RWPE2 (cell line): ENCODE measurements at places on chromosomes 12 and 14.

- no peaks in the 10 kb centered on the region for H3K36me3 ChIP-seq
- no peaks in the 10 kb centered on the region for H3K4me1 ChIP-seq
- H3K27ac ChIP-seq, result no peak overlapping the region
- no peak for DNase-seq
Observed at GRCh38 chr14:105943973-105944602, 417.7 kb downstream of the TMEM121 start.

DNA sequence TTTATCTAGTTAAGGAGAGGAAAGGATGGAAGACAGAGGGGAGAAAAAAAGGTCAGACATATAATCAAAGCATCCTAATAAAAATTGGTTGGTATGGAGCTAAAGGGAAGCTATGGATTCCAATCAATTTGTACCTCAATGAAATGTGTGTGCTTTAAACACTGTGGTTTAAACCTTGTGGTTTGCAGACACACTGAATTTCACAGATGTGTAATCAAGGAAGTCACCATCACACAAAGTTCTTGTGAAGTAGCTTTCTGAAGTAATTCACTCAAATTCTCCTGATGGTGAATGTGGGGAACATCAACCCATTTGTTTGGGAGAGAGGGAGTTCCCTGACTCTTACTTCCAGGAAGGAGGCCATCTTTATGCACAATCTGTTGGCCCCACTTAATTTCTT is 243.3 kb upstream of the KRR1 start:
- peaks cover 9% of the 10 kb centered on the region for H3K4me1 ChIP-seq
- H3K4me3 ChIP-seq, result no peak overlapping the region
- no peak overlapping the region for H3K27ac ChIP-seq
- H3K27me3 ChIP-seq, result no peaks in the 10 kb centered on the region

GRCh38 chr12:66679461-66680084 is 697 bp upstream of the GRIP1 start:
- no peak overlapping the region for H3K27ac ChIP-seq
- H3K4me3 ChIP-seq, result no peak overlapping the region
- DNase-seq, result no peak
- no peaks in the 10 kb centered on the region for H3K36me3 ChIP-seq
- H3K4me1 ChIP-seq, result no peaks in the 10 kb centered on the region
- peaks cover 13% of the 10 kb centered on the region for H3K27me3 ChIP-seq

DNA sequence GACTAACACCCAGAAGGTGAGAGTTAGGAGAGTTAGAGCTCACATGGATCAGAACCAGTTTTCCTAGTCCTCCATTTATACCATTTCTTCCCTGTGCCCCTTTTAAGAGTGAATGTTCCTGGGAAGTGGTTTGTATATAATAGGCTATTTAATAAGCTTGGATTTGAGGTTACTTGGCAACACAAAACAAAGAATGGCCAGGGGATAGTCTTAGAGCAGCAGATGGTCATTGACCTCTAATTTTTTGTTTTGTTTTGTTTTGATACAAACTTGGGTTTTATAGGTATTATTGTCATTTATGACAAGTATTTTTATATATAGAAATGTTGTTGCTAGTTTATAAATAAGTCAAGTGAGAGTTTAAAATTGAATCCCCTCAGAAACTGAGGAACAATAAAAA is 35.8 kb downstream of the VEZT start:
- peaks cover 2% of the 10 kb centered on the region for H3K4me1 ChIP-seq
- no peak overlapping the region for H3K27ac ChIP-seq
- no peaks in the 10 kb centered on the region for H3K27me3 ChIP-seq
- H3K36me3 ChIP-seq, result peaks cover 71% of the 10 kb centered on the region
- H3K4me3 ChIP-seq, result no peak overlapping the region

- no peak for DNase-seq
- H3K27ac ChIP-seq, result no peak overlapping the region
- H3K4me3 ChIP-seq, result no peak overlapping the region
- H3K36me3 ChIP-seq, result no peaks in the 10 kb centered on the region; the same call in 1 of the 2 replicates
- H3K27me3 ChIP-seq, result no peaks in the 10 kb centered on the region
Observed at GRCh38 chr12:119911182-119911581, 34.1 kb upstream of the CIT start.

DNA sequence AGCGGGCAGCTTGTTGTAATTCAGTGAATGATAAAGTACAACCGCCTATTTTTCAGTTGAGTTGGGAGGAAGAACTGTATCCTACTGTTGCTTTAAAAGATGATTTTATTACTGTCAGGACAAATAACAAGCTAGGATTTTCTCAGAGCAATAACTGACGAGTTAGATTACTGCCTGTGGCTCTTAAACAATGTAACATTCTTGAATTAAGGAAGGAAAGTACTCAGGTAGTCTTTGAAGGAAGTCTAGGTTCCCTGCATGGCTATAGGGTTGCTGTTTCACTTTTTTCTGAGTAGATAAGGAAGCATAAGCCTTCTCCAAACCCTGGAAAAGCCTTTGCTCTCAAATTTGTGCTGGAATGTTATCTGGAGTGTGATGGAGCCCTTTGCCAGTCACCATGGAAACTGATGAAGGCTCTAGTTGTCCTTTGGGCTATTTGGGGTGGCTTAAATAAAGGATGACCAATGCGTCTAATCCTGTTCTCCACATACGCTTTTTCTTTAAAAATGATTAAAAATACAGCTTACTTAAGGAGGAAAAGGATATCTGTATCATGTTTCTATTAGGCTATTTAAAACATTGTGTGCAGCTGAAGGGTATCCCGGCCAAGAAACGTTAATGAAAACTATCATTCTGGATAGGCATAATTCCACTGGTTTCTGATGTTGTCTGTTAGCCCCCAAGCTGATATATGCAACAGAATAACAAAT is 17.7 kb downstream of the NUBPL start:
- peaks cover 19% of the 10 kb centered on the region for H3K36me3 ChIP-seq
- DNase-seq, result no peak
- no peaks in the 10 kb centered on the region for H3K4me1 ChIP-seq
- H3K4me3 ChIP-seq, result no peak overlapping the region
- no peaks in the 10 kb centered on the region for H3K27me3 ChIP-seq

GRCh38 chr12:8566525-8566924 is 25.8 kb upstream of the CLEC4E start:
- H3K27ac ChIP-seq, result no peak overlapping the region
- no peaks in the 10 kb centered on the region for H3K4me1 ChIP-seq
- no peak for DNase-seq
- H3K4me3 ChIP-seq, result no peak overlapping the region
- H3K36me3 ChIP-seq, result no peaks in the 10 kb centered on the region
- H3K27me3 ChIP-seq, result no peaks in the 10 kb centered on the region

DNA sequence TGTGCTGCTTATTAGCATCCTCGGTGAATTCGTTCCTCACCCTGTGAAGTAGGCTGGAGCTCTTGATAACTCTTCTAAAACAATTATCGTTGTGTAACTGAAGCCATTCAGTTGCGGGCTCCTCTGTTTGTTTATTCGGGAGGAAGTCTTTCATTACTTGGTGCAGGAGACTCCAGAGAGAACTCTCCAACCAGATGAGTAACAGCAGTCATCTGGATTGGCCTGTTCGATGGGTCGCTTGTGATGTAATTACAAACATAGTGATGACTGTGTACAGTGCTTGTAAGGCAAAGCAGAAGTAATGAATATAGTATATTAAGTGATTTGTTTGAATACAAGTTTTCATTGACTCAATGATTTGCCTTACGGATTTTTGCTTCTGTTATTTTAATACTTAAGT is 10.9 kb downstream of the ATP6V0A2 start:
- no peak for DNase-seq
- H3K36me3 ChIP-seq, result peaks cover 49% of the 10 kb centered on the region
- H3K4me3 ChIP-seq, result no peak overlapping the region
- H3K27me3 ChIP-seq, result no peaks in the 10 kb centered on the region
- no peak overlapping the region for H3K27ac ChIP-seq
- peaks cover 4% of the 10 kb centered on the region for H3K4me1 ChIP-seq

DNA sequence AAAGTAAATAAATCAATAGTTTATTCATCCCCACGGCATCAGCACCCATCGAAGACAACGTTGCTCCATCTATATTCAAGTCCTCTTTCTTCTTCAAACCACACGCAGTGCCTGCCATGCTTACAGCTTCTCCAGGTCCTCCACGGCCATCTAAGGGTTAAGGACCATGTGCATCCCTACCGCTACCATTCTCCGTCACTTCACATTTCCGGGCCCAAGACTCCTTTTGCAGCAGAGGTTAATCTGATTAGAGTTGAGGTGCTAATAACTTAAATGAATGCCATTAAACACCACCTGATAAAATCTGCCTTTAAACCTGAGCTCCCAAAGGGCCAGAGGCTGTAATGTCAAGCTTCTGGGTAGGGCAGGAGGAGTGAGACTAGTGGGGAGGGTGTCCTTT is 79.7 kb upstream of the CCND2 start:
- H3K27ac ChIP-seq, result no peak overlapping the region
- H3K4me3 ChIP-seq, result no peak overlapping the region
- no peaks in the 10 kb centered on the region for H3K36me3 ChIP-seq

GRCh38 chr12:80269803-80270552 is 170.6 kb downstream of the OTOGL start:
- peaks cover 17% of the 10 kb centered on the region for H3K4me1 ChIP-seq
- no peaks in the 10 kb centered on the region for H3K36me3 ChIP-seq
- H3K27me3 ChIP-seq, result no peaks in the 10 kb centered on the region
- H3K27ac ChIP-seq, result peak overlapping the region; percentile 82

- H3K27me3 ChIP-seq, result no peaks in the 10 kb centered on the region
- no peaks in the 10 kb centered on the region for H3K4me1 ChIP-seq
- H3K4me3 ChIP-seq, result no peak overlapping the region
Observed at GRCh38 chr12:113369391-113369985, 11.1 kb downstream of the PLBD2 start.

- H3K4me1 ChIP-seq, result peaks cover 14% of the 10 kb centered on the region
- no peak for DNase-seq
- no peaks in the 10 kb centered on the region for H3K36me3 ChIP-seq
- no peak overlapping the region for H3K27ac ChIP-seq
- no peak overlapping the region for H3K4me3 ChIP-seq
Observed at GRCh38 chr12:115870510-115870909, 407.0 kb downstream of the MED13L start.

- no peaks in the 10 kb centered on the region for H3K4me1 ChIP-seq
- no peak overlapping the region for H3K4me3 ChIP-seq
- no peak overlapping the region for H3K27ac ChIP-seq
- no peaks in the 10 kb centered on the region for H3K27me3 ChIP-seq
Observed at GRCh38 chr12:109767991-109768900, 54.6 kb downstream of the FAM222A start.

DNA sequence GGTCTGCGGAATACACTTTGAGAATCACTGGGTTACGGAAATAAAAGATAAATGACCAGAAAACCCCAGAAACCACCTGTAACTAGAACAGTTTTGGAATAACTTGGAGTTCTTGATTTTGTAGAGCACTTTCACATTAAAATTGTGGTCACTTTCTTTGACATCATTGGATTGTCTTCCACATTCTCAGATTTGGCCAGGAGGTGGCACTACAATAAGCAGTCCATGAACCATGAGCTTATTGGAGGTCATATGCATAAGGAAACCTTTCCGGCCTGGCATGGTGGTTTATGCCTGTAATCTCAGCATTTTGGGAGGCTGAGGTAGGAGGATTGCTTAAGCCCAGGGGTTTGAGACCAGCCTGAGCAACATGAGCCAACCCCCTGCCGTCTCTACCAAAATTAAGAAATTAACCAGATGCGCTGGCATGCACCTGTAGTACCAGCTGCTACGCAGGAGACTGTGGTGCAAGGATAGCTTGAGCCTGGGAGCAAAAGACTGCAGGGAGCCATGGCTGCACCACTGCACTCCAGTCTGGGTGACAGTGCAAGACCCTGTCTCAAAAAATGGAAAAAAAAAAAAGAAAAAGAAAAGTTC is 107.7 kb upstream of the CAND1 start:
- no peak overlapping the region for H3K4me3 ChIP-seq
- H3K27me3 ChIP-seq, result peaks cover 4% of the 10 kb centered on the region
- no peaks in the 10 kb centered on the region for H3K36me3 ChIP-seq
- no peak for DNase-seq

DNA sequence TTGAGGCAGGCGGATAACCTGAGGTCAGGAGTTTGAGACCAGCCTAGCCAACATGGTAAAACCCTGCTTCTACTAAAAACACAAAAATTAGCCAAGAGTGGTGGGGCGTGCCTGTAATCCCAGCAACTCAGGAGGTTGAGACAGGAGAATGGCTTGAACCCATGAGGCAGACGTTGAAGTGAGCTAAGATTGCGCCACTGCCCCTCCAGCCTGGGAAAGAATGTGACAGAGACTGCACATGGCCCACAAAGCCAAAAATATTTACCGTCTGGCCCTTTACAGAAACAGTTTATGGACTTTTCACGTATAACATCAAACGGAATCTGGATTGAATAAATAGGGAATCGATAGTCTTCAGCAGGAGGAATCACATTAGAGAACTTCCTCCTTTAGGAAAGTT is 3.5 kb downstream of the RSRC2 start:
- H3K27ac ChIP-seq, result no peak overlapping the region
- peaks cover 24% of the 10 kb centered on the region for H3K4me1 ChIP-seq
- no peaks in the 10 kb centered on the region for H3K27me3 ChIP-seq

- no peaks in the 10 kb centered on the region for H3K27me3 ChIP-seq
- peak overlapping the region; percentile 99 for H3K27ac ChIP-seq
- DNase-seq, result no peak
- H3K36me3 ChIP-seq, result no peaks in the 10 kb centered on the region
- peaks cover 77% of the 10 kb centered on the region for H3K4me1 ChIP-seq
Observed at GRCh38 chr14:68462683-68463082, 330.2 kb downstream of the ZFP36L1 start.

DNA sequence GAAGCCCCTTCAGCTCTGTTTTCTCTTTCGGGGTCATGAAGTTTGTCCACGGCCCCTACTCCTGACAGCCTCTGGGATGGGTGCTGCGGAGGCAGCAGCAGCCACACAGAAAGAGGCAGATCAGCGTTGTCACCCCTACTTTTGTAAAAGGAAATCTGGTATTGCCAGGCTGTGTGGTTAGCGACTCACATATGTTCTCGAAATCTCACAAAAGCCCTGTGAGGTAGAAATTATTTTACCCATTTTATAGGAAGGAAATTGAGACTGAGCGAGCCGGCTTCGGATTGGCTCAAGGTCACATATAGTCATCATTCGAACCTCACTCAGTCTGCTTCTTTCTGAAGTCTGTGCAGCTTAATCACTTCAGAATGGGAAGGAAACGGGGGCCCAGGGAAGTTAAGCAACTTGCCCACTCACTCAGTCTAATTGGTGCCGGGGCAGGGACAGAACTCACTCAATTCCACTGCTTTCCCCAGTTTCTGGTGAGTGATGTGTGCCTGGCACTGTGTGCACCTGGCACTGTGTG is 1.1 kb upstream of the CKAP4 start:
- peaks cover 19% of the 10 kb centered on the region for H3K36me3 ChIP-seq
- no peak for DNase-seq
- H3K27ac ChIP-seq, result peak overlapping the region; percentile 80
- H3K27me3 ChIP-seq, result no peaks in the 10 kb centered on the region
- peak overlapping the region; percentile 100 for H3K4me3 ChIP-seq

GRCh38 chr14:64364907-64365306 is 23.2 kb upstream of the MTHFD1 start:
- H3K4me3 ChIP-seq, result no peak overlapping the region
- no peaks in the 10 kb centered on the region for H3K4me1 ChIP-seq
- H3K27ac ChIP-seq, result no peak overlapping the region
- DNase-seq, result no peak
- H3K27me3 ChIP-seq, result no peaks in the 10 kb centered on the region
